ENCODE measurements at places on chromosomes 1 and 21.

DNA sequence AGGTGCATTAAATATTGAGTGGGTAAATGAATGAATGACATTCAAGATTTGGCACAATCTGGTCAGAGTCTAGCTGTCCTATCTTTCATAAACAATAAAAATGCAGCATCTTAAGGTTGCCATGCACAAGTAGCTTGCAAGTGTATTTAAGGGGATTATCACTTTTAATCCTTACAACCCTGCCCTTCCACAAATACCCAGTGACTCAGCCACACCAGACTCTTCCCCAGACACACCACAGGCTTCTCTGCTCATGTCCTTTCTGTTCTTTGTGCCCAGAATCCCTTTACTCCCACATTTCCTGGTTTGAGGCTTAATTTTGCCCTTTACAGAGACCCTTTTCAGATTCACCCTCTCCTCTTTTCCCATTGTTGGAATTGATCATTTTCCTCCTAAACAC is 59.8 kb downstream of the KIRREL1 start:
- no peak for DNase-seq

- no peak for DNase-seq
These were observed 870 bp downstream of the STRIP1 start for GRCh38 chr1:110035236-110035752.

- DNase-seq: no peak
These were observed 130.5 kb downstream of the RABGAP1L start for GRCh38 chr1:174289644-174290310.

GRCh38 chr1:74933500-74933899 is 200.5 kb downstream of the TYW3 start:
- no peak for DNase-seq

DNA sequence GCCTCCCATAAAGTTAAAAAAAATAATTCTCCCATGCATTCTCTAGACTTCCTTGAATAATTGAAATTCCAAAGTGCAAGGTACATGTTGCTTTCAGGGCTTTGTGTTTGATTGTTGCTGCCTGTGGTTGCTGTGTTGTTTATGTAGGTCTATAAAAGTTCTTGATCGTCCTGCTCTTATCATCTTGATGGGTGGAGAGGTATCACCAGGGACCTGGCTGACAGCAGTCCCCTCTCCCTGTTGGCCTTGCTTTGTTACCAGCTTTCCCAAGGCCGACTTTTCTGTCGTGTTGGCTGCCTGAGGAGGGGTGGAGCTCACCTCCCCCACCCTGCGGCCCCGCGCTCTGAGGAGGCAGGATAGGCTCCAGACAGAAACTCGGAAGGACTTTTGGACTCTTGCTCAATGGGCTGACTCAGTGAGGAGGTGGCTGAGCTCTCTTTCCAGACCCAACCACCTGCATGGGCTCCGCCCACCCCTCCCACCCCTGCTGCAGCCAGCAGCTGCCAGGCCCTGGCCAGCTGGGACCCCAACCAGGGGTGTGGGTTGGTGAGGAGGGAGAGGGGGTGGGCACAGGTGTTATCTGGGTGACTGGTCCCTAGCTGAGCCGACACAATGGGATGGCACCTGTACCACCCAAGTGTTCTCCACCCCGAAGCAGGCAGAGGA is 2.0 kb downstream of the INAVA start:
- DNase-seq: no peak

DNA sequence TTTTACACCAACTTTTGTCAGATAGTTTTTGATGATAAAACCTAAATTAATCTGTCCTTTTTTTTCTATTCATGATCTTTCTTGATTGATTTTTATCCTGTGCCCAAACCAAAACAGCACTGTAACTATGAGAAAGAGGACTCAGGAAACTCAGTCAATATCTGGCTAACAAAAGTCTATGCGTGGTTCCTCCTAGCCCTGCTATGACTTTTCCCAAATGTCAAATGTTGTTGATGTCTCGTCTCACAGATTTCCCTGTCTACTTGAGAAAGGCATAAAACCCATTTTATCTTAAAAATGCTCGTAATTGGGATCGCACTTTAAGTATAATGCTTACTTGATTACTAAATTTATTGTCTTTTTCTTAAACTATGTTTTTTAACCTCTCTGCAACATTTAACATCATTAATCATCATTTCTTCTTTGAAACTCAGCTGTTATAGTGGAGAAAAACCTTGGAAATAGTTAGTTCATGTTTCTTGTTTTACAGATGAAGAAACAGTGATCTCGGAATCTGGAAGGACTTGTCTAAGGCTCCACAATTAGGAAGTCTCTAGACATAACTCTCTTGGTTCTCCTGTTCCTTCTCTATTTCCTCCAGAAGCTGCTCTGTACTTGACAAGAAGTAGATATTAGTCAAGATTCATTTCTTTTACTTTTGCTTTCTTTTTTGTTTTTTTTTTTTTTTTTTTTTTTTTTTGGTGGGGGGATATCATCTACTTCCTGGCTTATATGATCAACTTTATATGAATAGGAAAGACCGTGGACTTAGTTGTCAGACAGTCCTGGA is 26.2 kb upstream of the PTPRC start:
- DNase-seq: no peak

GRCh38 chr1:64246294-64246917 is 43.0 kb downstream of the UBE2U start:
- DNase-seq: no peak

- DNase-seq: no peak
These were observed 1198.9 kb downstream of the PLA2G4A start for GRCh38 chr1:188027613-188028012.

DNA sequence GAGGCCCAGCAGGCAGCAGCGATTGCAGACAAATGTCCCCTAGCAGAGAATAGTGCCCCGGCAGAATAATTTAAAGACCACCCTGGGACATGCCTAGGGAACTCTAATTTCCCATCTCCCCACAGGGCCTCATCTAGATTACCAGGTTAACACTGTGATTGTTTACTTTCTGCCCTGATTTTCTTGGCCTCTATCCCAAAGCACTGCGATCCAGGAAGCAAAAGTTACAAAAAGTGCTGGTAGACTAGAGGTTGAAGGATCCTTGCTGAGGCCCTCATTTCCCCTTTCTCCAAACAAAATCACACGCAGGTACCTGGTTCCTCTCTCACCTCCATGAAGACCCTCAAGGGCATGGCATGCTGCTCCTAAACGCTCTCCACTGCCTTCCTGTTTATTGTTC is 229.7 kb downstream of the C1orf94 start:
- DNase-seq: no peak

DNA sequence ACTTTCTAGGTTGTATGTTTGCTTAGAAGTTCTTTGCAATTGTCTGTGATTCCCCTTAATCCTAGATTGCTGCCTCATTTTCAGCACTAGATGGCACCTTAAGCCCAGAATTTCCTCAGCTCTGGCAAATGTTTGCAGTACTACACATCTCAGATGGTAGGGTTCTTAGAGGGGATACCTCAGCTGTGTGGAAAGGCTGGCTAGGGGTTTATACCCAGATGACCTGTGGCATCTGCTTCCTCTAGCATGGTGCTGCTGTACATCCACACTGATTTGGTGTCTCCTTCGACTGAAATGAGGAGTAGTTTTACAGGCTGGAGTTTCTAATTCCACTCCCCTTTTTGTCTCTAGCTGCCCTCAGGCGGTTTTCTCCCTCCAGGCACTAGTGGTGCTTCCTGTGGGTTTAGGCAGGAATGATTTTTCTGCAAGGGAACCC is 23.5 kb downstream of the ASB17 start:
- DNase-seq: no peak

DNA sequence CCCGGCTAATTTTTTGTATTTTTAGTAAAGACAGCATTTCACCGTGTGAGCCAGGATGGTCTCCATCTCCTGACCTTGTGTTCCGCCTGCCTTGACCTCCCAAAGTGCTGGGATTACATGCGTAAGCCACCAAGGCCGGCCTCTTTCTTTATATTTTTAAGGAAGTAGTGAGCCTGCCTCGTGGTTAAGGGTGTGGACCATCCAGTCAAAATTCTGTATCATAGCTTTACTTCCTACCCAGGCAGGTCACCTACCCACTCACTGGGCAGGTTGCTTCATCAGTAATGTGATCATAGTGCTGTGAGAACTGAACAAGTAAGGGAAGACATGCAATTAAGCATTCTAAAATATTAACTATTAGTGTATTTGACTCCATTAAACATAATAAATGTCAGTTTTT is 8.1 kb upstream of the ACOT7 start:
- DNase-seq: no peak

- DNase-seq: no peak
These were observed 145.2 kb downstream of the SYT2 start for GRCh38 chr1:202564958-202565495.

- DNase-seq: no peak
These were observed 88.6 kb downstream of the ADAMTS1 start for GRCh38 chr21:26756491-26757159.

- no peak for DNase-seq
These were observed 402.3 kb downstream of the RYR2 start for GRCh38 chr1:237444120-237444790.

DNA sequence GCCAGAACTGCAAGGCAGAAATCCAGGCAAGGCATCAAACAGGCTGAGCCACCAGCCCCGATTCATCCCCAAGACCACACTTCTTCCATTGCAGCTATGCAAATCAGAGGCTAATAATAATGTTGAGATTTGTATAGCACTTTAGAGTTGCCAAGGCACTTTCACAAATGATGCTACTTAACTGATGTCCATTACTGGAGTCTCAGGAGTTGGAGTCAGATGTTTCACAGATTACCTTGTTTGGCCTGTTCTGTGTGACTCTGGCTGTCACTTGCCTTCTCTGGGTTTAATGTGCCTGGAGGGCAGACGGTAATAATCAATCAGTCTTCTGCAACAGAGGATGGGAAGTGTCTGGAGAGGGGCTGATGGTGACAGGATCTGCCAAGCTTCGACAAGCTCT is 40.8 kb upstream of the MPZL1 start:
- no peak for DNase-seq

DNA sequence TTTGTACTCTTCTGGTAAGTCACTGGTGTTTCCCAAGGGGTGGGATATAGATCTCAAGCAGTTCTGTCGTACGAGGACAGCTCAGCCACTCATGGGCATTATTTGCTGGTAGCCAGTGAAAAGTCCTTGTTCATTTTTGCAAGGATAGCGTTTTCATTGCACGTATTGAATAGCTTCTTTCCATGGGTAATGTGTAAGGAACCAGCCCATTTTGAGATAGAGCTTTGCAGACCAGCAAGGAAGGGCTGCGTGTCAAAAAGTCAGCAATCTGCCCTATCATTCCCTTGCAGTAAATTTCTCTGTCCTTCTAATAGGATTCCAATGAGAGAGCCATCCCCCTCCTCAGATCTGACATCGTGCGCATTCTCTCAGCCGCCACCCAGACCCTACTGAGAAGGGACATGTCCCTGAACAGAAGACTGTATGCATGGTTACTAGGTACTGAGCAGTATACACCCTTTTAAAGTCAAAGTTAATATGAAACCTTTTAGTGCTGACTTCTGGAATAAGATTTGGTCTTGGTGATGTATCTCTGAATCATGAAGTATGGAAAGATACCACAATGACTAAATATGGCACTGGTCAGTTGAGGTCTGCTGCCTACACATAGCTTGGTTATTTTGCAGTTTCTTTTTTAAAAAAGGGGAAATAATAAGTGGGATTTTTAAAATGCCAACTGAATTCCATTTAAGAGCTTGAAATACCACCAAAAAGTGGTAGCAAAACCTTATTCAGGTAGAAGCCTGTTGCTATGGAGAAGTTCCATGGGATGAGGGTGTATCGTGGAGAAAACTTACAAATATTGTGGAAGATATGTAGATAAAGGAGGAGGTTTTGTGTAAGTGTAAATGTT is 55.3 kb downstream of the DOP1B start:
- no peak for DNase-seq

GRCh38 chr1:92087542-92087941 is 7.4 kb downstream of the BTBD8 start:
- no peak for DNase-seq

GRCh38 chr1:209326831-209327230 is 256.7 kb upstream of the CAMK1G start:
- DNase-seq: no peak

DNA sequence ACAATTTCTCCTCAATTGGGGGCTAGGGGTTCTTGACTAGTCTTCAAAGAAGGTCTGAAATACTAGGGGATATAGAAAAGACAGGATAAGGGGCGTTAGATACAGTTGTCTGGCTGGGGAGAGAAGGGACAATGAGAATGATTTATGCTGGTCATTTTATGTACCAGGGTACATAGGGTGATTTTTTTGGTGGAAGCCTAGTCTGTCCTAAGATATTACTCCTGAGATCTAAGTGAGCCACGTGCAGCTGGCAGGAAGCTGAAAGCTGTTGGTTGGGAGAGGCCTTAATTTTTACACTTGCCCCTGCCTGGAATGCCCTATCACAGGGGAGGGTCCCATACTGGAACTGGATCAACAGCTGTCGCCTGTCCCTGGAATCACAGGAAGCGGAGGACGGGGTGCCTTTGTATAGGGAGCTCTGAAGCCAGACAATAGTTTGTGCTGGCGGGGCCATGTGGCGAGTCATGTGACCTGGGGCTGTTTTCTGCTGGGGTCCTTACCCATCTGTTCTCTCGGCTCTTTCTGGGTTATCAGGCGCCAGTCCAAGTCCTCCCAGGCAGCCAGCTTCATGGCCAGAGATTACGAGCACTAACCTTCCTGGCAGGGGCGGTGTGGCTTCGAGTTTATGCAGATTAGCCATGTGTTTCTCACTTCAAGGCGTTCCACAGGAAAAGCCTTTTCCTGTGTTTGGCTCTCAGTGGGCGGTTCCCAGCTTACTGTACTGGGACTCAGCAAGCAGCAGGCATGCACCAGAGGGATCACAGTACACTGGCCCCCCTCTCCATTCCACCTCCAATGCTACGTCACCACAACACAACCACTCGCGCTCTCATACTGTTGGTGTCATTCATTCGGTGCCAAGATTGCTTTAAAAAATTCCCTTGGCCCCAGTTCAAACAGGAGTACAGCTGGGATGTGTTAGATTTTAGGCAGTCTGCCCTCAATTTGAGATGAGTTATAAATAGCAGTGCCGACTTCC is 27.5 kb downstream of the ARID1A start:
- peak; percentile 31 for DNase-seq

GRCh38 chr1:52186449-52186848 is 44.6 kb downstream of the ZFYVE9 start:
- no peak for DNase-seq

DNA sequence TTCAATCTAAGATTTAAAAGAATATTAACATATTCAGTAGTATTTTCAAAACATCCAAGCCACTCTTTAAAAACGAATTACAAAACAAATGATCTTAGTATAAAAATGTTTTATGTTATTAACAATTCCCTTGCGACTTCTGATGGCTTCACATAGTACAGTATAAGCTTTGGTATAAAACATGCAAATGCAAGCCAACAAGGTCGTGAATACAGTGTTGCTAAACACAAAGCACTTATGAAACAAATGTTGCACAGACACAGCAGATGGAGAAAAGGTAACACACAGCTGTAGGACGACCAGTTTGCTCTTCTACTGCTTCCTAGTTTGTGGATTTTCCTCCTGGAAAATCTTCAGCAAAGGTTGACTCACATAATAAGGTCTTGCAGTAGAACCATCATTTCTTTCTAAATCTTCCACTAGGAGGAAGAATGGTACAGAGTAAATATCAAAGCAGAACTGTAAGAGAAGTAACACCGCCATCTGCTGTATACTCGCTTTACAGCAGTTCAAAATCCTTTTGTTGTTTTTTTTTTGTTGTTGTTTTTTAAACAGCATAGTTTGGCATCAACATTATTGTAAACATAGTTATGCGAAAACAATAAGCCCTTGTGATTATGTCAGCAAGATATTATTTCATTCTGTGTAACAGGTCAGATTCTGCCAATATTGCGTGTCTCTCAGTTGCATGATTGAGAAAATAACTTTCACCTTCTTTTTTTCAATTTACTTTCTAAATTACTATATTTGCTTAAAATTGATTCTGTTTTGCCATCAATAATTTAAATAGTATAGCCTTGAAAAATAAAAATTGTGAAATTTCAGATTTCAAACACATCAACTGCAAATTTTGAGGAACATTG is 69.5 kb downstream of the LHX8 start:
- DNase-seq: peak; percentile 8
